ENCODE measurements at places on chromosomes 4 and X.

DNA sequence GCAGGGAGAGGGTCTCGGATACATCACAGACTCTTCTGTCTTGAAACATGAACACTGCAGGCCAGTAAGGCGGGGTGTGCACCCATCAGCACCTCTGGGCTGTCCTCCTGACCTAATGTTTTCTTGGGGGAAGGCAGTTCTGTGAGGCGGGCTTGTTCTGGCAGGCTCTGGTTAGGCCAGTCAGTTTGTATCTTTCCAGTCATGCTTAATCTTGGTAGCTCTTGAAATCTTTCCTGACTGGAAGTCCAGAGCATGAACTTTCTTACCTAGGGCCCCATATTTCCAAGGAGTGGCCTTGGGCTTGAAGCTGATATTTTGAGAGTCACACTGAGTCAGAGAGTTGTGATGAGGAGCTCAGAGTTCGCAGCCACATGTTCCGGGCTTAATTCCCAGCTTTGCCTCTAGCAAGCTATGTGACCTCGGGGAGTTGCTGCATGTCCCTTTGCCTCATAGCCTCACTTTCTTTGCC lies 54.2 kb upstream of the RASSF6 start:
- no peak for DNase-seq

DNA sequence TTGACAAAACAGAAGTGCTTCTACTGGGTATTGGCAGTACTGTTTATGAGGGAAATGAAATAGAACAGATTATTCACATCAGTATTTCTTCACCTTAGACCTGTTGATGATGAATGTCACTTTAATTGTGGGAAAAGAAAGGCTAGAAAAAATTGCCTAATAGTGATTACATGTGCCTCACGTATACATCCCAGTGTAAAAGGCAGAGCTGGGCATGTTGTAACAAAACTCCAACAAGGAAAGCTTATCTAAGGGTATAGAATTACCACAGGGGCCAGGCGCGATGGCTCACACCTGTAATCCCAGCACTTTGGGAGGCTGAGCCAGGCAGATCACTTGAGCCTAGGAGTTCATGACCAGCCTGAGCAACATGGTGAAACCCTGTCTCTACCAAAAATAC lies 4.2 kb downstream of the PGM2 start:
- DNase-seq: no peak

DNA sequence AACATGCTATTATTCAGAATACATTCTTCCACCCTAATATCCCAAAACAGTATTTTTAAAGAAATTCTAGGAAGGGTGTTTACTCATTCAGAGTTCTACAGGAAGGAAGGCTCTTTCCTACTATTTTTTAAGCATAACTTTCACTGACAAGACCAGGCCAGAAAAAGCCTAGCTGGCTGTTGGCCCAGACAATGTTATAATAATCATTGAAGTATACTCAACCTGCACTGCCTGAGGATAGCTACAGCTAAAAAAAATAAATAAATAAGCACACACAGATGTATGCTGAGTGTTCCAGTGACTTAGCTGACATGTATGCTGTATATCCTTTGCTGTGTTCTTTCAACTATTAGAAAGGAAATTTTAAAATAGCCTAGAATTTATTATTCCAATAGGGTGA lies 145.8 kb upstream of the SPRY1 start:
- DNase-seq: no peak

DNA sequence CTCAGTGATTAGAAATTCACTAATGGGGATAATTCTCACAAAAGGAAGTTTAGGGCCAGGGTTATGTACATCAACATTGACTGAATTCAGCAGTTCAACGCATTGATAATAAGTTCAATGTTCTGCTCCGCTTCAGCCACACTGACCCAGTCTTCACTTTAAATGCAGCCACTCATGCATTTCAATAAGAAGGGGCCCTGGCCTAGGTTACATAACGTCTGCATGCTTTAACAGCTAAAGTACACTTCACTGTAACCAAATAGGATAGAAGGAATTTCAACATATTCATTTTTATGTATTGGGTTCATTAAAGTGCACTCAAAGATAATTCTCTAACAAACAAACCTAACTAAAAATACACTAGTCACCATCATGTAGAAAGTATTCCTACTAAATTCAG lies 12.8 kb upstream of the TSPAN7 start:
- no peak for DNase-seq

- peak; percentile 47 for DNase-seq
Observed at GRCh38 chr4:38860788-38861424, 4.3 kb upstream of the TLR6 start.

DNA sequence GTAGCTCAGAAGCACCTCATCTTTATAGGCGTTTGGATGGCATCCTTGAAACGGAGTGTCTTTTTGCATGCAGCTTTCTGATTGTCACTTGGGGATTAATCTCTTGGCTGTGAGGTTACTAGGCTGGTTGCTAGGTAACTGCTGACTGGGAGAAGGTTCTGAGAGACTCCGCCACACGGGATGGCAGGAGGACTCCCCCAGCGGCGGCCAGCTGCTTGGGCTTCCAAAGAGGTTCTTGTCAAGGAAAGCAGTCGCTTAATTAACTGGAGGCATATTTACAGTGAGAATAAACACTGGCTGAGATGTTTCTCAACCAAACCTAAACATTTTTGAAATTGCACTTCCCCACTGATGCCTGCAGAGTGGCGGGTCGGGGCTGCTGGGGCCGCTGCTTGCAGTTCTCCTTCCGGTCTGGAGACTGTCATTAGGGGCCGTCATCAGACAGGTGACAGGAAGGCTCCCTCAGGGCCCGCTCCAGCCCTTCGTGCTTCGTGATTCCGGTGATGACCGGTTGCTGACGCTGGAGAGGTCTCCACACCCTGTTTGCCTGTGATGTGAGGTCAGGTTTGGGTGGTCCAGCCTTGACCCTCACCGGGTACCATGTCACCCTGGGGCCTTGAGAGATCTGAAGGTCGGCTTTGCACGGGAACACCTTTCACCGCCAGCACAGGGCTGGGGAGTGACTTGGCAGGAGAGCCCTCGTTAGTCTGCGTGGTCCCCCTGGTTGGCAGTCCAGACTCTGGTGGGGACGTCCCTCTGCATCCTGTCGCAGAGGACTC lies 9.1 kb downstream of the NSG1 start:
- DNase-seq: no peak

GRCh38 chrX:118621081-118621759 lies 106.2 kb upstream of the IL13RA1 start:
- no peak for DNase-seq

DNA sequence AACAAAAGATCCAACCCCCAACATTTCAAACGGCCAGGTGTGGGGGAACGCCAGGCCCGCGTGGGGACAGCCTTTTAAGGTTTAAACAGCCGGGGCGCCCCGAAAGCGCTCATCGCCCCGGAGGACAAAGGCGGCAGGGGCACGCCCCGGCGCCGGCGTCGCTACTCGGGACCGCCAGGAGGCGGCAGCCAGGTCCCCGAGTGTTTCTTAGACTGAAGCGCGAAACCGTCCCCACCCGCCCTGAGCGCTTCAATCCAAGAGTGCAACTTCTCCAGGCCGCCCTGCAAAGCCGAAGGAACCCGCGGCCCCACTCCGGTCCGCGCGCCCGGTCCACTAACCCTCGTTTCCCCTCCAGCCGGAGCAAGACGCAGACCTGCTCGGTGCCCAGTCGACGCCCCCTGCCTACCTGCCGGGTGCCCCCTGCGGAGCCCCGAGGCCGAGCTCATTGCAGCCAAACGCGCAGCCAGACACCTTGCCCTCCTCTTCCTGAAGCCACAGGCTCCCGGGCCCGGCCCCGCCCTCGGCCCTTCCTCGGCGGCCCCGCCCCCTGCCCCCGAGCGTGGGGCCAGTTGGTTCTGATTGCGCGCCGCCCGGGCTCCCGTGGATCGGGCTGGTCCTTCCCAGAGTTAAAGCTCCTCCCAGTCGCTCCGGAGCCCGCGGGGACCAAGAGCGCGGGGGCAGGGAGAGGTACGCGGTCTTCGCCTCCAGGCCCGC lies at the start of gene CASP6:
CASP6 (minus strand) TSS at position 496 of the 714 bp plus-strand sequence; CDS start at position 446, 50 bp downstream.
- peak; percentile 66 for DNase-seq

DNA sequence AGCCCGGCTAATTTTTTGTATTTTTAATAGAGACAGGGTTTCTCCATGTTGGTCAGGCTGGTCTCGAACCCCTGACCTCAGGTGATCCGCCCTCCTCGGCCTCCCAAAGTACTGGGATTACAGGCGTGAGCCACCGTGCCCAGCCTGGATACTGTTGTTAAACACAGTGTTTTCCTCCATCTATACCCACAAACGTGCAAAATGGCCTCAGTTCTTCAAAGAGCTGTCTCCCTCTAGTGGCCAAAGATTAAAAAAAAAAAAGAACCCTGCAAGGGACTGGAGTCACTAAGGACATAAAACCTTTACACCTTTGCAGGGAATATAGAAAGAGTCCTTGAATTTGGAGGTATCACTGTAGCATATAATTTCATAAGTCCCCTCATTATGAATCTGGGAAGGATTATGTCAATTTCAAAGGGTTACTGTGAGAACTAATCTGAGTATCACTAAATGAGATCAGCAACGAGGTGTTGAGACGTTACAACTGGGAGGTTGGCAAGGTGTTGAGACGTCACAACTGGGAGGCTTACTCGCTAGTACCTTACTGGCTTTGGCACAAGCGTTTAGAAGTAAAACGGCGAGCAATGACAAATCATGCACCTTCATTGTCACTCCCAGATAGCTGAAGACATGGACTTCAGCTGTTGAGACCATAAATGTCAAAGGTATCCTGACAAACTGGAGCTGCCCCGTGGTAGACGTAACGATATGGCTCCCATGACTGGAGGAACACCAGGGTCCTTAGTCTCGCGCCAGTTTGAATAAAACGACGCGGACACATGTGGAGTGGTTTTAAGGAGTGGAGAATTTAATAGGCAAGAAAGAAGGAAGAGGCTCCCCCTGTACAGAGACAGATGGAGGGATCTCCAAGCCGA lies 33.4 kb upstream of the ENPP6 start:
- DNase-seq: no peak

DNA sequence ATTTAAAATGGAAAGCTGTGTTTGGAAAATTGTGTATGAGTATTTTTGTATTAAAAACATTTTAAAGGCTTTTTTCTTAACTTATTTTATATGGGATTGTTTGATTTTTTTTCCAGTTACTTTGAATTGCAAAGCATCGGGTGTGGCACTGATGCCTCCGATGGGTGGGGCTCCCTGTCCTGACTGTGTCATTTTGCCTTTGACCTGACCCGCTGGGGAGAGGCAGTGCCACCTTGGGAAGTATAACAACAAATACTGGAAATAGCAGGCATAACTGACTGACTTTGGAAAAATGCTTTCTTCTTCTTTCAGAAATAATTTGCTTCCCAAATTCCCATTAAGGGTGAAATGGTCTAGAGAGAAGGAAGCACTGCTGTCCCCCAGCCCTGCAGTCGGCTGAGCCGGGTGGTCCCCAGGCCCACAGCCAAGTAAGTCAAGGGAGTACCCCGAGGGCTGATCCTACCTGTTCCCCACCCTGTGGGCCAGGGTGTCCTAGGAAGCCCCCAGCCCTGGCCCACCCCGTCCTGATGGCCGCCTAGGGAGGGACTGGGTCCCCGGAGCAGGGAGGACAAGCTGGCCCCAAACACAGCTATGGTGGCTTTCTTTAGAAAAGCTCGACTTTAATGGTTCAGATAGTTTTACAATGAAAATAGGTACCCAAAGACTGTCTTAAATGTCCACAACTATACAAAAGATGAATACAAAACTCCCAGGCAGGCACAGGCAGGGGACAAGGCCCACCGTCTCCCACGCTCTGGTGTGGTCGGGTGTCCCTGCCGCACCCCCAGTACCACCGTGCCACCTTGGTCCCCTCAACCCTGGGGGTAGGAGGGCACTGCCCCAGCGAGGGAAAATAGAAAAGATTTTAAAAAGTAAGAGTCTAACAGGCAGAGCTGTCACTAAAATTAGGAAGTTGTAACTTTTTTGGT lies 26.4 kb downstream of the NELFA start:
- no peak for DNase-seq

DNA sequence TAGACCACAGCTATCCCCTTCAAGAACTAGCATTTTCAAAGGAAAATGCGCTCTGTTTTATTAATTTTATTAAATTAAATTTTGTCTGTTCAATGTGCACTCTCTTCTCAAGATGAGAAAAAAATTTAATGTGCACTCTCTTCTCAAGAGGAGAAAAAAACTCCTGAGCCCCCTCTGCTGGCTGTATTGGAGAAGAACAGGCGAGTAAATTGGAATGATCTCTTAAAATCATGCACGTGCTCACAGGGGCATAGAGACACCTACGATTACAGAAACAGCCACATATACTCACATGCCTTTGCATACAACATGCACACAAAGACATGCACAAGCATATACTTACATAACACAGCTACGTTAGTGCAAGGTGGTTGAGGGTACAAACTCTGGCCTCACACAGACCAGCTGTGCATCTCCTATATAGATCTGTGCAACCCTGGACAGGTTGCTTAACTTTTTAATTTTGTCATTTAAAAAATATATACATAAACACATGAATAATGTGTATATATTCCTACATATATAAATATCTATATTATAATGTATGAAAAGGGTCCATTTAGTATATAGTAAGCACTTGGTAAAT lies 176.2 kb upstream of the CXorf66 start:
- DNase-seq: peak; percentile 3

DNA sequence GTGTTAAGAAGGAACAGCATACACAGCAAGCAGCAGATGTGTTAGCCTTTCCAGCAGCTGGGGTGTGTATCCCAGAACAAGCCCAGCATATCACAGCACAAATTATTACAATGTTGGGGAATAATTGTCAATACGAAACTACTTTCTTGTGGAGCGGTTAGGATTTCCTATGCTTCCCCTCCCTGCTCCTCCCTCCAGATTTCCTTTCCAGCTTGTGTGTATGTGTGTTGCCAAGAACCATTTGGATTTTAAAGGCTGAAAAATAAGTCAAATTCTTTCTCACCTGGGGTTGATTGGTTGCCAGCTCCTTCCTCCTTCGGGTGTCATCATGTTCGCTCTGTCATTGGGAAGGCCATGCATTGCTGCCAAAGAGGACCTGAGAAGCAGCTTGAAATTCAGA lies 178.2 kb upstream of the FRMPD4 start:
- DNase-seq: no peak

DNA sequence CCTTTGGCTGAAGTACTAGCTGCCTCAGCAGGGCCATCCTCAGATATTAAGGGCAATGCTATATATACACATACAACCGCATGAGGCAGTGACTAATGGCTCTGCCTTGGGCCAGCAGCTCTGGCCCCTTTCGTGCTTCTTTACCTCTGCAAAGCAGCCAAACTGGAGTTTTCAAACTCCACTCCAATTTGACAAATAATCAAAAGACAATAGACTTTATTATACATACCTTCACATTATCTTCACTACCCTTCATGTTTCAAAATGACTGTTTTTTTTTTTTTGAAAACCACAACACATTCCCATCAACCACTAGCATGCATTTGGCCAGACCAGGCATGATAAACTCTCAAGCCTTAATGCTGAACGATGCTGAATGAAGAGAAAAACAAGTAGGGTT lies 187.7 kb downstream of the ENOX2 start:
- no peak for DNase-seq
